Endothelial cell of umbilical vein (primary cell): ENCODE measurements at places on chromosomes 7 and 10. TPM values are rescaled to one million over a fixed set of nuclear protein-coding genes. Genes with fewer than 3 reads are reported as not detected.
A peak's percentile ranks its signal among the peaks of the same experiment; 100 is the strongest.

Gene GIMAP4
- total RNA-seq: 168 and 174 TPM in 2 replicates

Gene HOXA6
- 17.9 and 20.7 TPM in 2 replicates for total RNA-seq

Gene BNIP3
- 40.1 and 51.4 TPM in 2 replicates for total RNA-seq

Gene ST8SIA6
- 0.35 and 0.51 TPM in 2 replicates for total RNA-seq

DNA sequence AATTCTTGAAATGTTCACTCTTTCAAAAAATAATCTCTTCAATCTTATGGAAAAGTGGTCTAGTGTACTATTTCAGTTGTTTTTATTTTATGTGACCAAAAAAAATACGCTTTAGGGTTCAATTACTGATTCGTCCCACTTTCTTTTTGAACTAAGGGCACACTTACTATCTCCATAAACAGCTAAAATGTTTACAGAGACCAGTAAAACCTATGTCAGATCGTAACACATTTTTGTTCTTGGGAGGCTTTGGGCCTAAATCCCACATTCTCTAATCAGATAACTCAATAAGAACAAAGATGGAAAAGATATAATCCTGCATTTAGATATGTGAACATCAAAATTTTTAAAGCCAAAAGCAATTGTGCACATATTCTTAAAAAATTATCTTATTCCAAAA lies 29.8 kb upstream of the EPC1 start:
- DNase-seq: peak; percentile 33

Gene CXCL12
- total RNA-seq: 0.88 and 1.4 TPM in 2 replicates

Gene GSTO2
- total RNA-seq: 0.84 and 0.95 TPM in 2 replicates

Gene LRIT1
- total RNA-seq: not detected in 2 replicates

DNA sequence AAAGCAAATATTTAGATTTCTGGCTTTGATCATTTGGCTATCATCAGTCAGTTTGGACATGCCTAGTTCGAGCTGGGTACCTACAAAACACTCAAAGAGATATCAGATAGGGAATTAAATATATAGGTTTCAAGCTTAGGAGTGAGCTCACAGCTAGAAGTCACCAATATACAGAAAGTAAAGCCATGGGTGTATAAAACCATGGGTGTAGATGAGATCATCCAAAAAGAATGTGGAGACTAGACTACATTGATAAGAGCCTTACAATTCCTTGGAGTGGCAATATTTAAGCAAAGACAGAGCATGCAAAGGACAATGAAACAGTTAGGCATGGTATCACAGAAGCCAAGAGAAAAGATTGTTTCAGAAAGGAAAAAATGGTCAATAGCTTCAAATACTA lies 7.2 kb upstream of the RALA start:
- DNase-seq: no peak

DNA sequence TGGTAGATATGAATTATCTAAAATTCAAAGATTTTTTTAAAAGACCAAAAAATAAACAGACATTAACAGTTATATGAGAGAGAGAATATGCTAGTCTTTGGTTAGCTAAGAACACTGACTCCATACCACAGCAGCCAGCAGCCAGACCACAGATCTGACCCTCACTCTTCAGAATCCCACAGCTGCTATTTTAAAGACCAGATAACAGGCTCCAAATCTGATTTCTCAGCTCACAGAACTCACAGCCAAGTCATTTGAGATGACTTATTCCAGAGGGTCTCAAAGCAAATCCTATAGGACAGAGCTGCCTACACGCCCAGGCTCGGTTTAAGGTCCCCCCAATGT lies 20.4 kb downstream of the NUDCD3 start:
- no peak for DNase-seq

DNA sequence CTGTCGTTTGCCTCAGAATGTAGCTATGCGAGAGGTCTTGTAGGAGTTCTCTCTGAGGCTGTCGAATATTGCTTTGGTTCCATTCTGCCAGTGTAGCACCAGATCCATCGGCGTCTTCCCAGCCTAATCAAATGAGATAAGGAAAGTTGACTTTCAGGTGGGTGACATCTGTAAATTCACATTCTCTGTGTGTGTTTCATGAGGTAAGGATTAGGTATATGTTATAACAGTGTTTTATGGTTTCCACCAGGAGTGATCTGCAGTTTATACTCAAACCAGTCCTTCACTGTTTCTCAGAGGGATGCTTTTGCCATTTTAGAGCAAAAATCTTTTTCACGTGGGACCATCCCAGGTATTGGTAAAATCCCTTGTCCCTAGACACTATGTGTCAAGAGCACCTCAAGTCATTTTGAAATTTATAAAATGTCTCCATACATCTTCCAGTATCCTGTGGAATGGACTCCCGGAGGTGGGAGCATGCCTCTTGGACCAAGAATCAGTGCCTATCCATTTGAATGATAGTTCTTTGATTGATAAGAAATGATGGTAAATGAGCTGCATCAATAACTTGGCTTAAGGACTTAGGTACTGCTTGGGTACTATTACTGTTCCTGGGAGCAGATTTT lies 7.9 kb downstream of the ANKRD1 start:
- DNase-seq: peak; percentile 55

DNA sequence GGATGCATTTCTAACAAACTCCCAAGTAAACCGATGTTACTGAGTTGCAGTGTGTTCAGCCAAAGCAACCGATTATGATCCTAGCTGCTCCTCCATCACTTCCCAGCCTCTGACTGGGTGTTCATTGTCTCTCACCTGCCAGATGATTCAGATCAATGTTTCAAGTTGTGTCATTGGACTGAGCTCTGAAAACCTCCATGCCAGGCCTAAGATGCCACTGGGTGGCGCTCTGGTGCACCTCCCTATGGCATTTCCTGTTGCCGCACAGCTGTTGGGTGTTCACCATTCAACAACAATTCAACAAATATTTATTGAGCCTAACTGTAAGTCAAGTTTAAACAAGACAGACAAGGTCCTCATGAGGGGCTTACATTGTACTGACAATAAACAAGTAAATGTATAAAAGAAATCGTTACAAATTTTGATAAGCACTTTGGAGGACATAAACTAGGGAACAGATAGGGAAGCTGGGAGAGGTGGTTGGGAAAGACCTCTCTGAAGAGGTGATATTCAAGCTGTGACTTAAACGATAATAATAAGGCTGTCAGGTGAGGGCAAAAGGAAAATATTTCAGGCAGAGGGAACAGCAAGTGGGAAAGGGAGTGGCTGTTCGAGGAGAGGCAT lies 22.8 kb downstream of the RGR start:
- peak; percentile 67 for DNase-seq

DNA sequence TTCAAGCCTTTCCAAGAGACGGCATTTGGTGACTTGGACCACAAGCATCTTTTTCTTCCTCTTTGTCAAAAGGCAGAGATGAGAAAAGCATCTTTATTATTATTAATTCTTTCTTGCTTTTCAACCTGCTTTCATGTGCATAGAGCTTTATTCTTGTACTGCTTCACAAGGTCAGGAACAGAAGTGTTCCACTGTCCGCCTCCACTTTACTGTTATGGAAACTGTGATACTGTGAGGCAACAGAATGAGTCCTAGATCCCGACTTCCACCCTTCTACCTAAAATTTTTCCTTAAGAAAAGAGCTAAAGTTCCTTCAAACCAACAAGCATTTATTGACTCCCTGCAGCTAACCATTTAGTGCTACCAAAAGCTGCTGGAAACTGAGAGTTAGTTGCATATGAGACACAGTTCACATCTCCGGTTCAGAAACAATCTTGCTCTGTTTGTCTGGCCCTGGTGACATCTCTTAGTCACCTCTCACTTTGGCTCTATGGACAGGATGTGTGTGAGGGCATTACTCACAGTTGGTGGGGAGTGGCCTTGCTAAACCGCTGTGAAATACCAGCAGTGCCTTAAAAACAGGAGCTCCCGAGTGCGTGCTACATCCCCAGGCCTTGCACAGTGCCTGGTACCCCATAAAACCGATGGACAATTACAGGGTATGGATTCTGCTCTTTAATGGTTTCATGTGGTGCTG lies 77.1 kb upstream of the TRIL start:
- peak; percentile 91 for DNase-seq

- DNase-seq: no peak
These were observed 17.8 kb downstream of the PRSS2 start for GRCh38 chr7:142788303-142789289.

DNA sequence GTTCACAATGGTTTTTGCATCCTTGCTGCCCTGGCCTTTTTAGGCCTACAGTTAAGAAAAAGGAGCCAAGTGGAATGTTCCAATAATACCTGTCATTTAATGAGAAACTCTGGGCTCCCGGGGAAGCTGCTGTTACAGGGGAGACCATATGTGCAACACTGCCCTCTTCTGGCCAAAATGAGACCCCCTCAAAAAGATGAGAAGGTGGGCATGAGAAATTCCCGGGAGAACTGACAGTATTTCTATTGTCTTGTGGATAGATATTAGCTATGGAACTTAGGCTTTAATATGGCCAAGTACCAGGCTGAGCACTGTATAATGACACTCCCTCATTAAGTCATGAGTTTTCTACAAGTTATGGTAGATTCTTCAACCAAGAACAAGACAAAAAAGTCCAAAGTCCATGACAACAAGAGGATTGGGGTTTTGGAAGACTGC lies 99.4 kb downstream of the CCDC3 start:
- peak; percentile 66 for DNase-seq

Gene MNX1
- not detected in 2 replicates for total RNA-seq

GRCh38 chr10:31368724-31369123 lies 49.7 kb downstream of the ZEB1 start:
- no peak for DNase-seq

Gene GARIN1A
- total RNA-seq: 2.1 and 3.6 TPM in 2 replicates

Gene CYP2C9
- total RNA-seq: not detected in 2 replicates

GRCh38 chr10:45052700-45053099 lies 52.0 kb downstream of the ZNF22 start:
- DNase-seq: no peak

GRCh38 chr10:99172128-99172738 lies 63.4 kb downstream of the HPSE2 start:
- peak; percentile 11 for DNase-seq

DNA sequence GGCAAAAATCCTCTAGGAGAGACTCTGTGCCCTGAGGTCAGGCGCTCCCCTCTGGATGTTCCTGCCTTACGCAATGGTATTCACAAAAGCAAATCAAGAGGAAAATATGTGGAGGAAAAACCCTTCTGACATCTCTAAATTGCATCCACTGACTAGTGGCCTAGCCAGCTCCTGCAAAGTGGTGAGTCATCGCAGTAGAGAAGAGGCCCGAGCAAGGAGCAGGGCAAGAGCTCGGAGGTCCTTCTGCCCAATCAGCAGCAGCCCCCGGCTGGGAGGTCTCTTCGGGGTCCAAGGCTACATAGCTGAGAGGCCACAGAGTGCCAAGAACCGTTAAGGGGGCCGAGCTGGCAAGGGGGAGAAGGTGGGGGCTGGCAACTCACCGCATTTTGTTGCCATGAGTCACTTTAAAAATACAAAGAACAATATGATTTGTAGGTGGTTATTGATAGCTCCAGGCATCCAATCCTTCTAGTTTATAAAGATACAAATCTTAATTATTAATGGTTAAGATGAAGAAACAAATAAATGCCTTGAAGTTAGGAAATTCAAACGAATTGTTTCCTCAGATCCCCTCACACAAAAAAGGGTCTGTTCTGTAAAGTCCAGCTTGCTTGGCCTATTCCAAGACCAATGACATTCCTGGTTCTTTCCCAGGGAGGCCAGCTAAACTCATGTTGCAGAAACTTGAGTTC lies 161.6 kb downstream of the PKD1L1 start:
- DNase-seq: peak; percentile 98
